ENCODE measurements at places on chromosomes 4 and X.
A peak's percentile ranks its signal among the peaks of the same experiment; 100 is the strongest.

GRCh38 chr4:2066571-2067445 lies 7.7 kb downstream of the NAT8L start:
- no peak for DNase-seq

GRCh38 chrX:152601848-152602616 lies 35.7 kb upstream of the GABRQ start:
- DNase-seq: no peak

- peak; percentile 86 for DNase-seq
Measured at GRCh38 chr4:172982151-172982590, 186.4 kb upstream of the GALNT7 start.

- DNase-seq: no peak
Measured at GRCh38 chr4:13547485-13548041, 3.3 kb upstream of the NKX3-2 start.

- DNase-seq: no peak
Measured at GRCh38 chr4:172777729-172778431, 390.7 kb upstream of the GALNT7 start.

GRCh38 chr4:132299841-132300240 lies 849.3 kb upstream of the PCDH10 start:
- DNase-seq: no peak

GRCh38 chrX:40849906-40850823 lies 114.8 kb upstream of the MED14 start:
- no peak for DNase-seq

- no peak for DNase-seq
Measured at GRCh38 chr4:161486461-161486860, 677.3 kb downstream of the FSTL5 start.

- no peak for DNase-seq
Measured at GRCh38 chrX:130680164-130681035, 222.6 kb downstream of the ENOX2 start.

GRCh38 chr4:7719354-7720174 lies 220.1 kb downstream of the AFAP1 start:
- DNase-seq: no peak

GRCh38 chr4:177266506-177266905 lies 43.2 kb upstream of the NEIL3 start:
- no peak for DNase-seq

DNA sequence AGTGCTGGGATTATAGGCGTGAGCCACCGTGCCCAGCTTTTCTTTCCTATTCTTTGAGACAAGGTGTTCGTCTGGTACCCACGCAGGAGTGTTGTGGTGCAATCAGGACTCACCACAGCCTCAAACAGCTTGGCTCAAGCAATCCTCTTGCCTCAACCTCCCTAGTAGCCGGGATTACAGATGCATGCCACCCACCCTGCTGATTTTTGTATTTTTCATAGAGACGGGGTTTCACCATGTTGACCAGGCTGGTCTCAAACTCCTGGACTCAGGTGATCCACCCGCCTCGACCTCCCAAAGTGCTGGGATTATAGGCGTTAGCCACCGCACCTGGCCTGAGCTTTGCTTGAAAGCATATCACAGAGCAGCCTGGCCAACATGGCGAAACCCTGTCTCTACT lies 1.5 kb upstream of the CRLF2 start:
- DNase-seq: peak; percentile 44

- DNase-seq: no peak
Measured at GRCh38 chrX:22486296-22486695, 213.6 kb downstream of the CBLL2 start.

GRCh38 chr4:21535898-21536297 lies 412.7 kb downstream of the KCNIP4 start:
- DNase-seq: no peak

DNA sequence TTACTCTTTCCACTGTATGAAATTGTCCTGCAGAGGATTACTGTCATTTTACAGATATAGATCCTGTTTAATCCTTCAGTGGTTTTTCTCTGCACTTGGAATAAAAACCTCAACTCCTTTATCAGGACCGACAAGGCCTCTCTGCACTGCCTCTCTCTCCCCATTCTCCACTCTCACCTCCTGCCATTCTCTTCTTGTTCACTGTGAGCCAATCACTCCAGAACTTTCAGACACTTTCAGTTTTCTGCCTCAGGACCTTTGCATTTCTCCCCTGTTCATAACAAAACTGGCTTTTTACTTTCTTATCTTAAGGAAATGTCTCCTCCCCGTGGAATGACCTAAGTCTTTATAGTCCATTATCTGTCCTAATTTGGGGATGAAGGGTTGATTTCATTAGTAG lies 137.3 kb downstream of the ELOVL6 start:
- no peak for DNase-seq

DNA sequence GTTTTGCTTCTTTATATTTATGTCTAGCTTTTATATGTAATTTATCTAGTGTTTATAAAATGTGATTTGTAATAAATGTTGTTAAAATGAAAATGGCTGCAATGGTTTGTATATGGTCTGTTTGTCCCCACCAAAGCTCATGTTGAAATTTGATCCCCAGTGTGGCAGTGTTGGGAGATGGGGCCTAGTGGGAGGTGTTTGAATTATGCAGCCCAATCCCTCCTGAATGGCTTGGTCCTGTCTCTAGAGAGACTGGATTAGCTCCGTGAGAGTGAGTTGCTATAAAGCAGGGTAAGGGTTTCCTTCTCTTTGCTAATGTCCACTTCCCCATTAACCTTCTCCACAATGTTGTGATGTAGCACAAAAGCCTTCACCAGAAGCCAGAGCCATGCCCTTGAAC lies 30.0 kb upstream of the JADE3 start:
- no peak for DNase-seq

DNA sequence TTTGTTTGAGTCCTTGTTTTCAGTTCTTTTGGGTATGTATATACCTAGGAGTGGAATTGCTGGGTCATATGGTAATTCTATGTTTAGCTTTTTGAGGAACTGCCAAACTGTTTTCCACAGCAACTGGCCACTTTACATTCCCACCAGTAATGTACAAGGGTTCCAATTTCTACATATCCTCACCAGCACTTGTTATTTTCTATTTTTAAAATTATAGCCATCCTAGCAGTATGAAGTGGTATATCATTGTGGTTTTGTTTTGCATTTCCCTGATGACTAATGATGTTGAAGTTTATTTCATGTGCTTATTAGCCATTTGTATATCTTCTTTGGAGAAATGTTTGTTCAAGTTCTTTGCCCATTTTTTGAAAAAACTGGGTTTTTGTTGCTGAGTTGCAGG lies 39.6 kb downstream of the TMEM164 start:
- no peak for DNase-seq

- DNase-seq: no peak
Measured at GRCh38 chrX:14209034-14209433, 179.3 kb upstream of the GEMIN8 start.

GRCh38 chr4:22434895-22435294 lies 81.0 kb downstream of the ADGRA3 start:
- no peak for DNase-seq

DNA sequence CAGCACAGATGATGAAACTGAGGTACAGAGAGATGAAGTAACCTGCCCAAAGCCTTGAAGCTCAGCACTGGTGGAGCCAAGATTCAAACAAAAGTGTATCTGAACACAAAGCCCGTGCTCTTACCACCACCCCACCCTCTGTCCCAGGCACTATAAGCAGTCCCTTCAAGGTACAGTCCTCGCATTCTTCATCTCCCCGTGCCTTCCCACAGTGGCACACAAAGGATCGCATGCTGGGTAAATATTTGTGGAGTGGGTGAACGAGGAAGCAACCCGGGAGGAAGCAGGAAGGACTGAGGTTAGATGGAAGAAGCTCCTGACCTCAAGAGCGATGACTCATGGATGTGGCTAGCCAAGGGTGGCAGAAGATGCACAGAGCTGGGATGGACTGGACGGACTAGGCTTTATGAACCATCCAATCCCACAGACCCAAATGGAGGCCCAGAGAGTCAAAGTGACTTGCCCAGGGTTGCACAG lies 18.4 kb downstream of the IQSEC2 start:
- no peak for DNase-seq

GRCh38 chr4:102343964-102344519 lies 1.2 kb downstream of the SLC39A8 start:
- DNase-seq: no peak

GRCh38 chr4:56622176-56622575 lies 58.9 kb downstream of the HOPX start:
- no peak for DNase-seq

- DNase-seq: no peak
Measured at GRCh38 chr4:7239844-7240243, 47.5 kb downstream of the SORCS2 start.

DNA sequence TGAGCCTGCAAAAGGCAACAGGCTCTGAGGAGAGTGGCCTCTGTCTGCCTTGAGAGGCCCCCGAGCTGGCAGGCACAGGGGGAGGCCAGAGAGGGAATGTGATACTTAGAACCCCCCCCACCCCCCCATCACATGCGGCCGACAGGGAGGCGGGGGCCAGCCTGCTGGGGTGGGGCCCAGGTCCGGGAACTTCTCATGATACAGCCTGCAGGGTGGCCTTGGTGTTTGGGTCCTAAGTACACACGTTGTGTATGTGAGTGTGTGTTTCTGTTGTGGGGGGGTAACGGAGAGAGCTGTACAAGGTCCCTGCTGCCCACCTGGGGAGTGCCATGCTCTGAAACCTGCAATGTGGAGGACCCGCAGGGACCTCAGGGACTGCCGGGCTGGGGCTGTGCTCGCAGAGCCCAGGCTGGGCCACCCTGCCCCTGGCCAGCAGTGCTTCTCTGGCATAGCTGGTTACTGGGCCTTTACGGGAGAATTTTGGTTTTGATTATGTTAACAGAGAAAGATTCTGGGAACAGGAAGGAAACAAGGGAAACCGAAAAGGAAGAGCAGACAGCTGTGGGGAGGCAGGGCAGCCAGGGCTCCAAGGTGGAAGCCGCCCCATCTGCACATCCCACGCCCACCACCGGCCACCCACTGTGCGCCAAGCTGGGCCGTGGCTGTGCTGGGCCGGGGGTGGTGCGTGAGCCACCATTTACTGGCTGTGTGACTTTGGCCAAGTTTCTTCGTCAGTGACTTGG lies 19.9 kb downstream of the SH3BP2 start:
- DNase-seq: no peak

- DNase-seq: peak; percentile 67
Measured at GRCh38 chr4:42865572-42866189, 26.8 kb upstream of the GRXCR1 start.

DNA sequence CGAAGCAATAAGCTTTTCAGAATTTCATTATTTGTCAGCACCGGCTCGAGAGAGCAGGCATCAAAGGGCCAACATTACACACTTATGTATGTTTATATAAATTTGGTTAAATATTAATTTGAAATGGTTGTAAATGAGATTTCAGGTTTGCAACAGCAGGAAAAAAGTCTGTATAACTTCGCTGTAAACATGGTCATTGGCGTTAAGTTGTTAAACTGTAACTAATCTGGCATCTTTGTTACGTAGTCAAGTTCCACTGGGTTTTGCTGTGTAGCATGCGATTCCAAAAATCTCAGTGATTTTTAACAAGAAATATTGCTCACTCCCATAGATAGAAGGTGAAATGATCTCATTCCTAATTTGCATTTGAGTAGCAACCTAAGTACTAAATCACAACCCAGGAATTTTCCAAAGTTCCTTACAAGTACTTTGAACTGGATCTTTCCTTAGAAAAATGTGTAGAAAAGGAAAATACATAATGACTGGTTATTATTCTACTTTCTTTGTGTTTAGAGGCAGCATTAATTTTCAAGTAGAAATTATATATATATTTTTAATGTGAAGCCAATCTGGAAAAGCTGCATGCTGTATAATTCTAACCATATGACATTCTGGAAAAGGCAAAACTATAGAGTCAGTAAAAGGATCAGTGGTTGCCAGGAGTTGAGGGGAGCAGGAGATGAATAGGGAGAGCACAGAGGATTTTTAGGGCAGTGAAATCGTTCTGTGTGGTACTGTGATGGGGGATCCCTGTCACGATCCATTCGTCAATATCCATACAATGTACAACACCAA lies 222.1 kb downstream of the CBR4 start:
- DNase-seq: no peak

- no peak for DNase-seq
Measured at GRCh38 chrX:34058005-34058404, 74.1 kb downstream of the FAM47A start.

DNA sequence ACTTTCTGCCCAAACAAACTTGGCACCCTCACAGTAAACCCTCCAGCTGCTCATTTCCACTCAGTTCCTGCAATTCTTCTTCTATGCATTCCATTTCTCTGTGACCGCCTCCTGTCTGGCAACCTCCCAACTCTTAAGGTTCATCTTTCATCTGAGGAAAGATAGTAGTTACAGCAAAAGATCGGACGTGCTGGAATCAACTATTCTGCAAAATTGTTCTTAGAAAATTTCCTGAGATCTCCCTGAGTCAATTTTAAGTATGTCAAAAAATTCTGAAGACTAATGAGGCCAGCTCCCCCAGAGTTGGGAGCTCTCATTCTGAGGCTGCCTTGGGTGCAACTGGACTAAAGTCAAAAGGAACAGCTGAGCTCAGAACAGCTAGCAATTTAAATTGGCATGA lies 1026.0 kb downstream of the ADGRL3 start:
- no peak for DNase-seq

DNA sequence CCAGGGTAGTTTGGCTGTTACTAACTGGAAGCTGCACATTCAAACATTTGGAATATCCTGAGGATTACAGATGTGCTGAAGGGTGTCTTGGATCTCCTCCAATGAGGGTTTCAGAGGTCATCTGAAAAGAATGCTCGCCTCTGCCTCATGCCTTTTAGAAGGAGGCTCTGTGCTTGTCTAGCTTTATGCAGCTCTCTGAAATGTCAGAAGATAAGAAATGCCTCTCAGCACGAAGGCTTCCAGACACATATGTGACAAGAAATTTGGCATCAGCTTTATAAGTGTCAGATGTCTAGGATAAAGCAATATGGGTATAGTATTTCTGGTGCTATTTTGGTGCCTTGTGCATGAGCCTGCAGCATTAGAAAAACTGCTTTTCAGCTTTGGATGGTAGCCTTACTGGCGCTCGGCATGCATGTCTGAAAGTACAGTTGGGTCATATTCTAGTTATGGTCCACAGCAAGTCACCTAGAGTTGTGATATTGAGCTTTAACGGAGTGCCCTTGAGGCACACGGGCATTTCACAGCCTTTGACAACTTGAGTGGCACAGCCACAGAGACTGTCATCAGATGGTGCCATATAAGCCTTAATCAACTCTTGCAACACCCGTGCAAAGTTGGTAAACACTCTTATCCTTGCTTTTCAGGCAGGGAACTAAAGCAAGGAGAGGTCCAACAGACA lies 70.8 kb upstream of the PGRMC2 start:
- no peak for DNase-seq

- no peak for DNase-seq
Measured at GRCh38 chr4:56092540-56092939, 143.8 kb downstream of the CEP135 start.

All from ascending aorta (tissue), 2 donors.